ENCODE measurements at places on chromosomes 7 and 10.

DNA sequence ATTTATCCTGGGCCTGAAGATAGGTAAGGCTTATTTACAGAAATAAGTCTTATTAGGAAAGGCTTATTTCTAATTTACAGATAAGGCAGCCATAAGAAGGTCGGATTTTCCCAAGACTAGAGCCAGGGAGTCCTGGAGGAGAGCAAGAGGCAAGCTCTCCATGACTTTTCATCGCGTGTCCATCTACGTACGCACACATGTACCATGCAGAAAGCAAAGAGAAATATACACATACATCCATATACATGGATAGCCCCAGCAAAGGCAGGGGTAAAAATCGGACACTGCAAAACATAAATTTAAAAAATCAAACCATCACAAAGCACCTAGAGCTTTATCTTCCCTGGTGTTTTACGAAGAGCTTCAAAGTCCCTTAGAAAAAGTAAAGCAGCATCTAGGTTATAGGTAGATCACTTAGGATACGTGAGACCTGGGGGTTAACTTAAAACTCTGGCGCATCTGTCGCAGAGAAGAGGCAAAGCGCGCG, 25.8 kb upstream of the ZRANB1 start:
- no peak for DNase-seq

- no peak for DNase-seq
These were observed 101.9 kb downstream of the LRRN3 start for GRCh38 chr7:111192614-111193413.

- DNase-seq: no peak
These were observed 7.2 kb downstream of the ZNF277 start for GRCh38 chr7:112213735-112214134.

- no peak for DNase-seq
These were observed 113.2 kb downstream of the DNAH11 start for GRCh38 chr7:21656081-21656480.

DNA sequence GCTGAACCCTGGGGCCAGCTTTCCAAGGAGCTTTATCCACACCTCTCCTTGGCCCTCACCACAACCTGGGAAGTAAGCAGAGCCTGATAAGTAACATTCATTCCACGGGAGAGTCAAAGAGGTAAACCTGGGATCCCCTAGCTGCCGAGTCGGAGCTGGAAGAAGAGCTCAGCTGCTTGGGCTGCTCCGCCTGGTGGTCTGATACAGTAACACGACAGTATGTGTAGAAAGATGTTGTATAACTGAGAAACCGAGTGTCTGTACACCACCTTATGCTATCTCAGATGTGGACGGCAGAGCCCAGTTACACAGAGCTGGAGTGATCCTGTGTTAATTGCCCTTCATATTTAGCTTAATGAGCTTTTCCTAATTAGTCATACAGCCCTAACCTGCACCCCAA, 151.3 kb upstream of the KMT2E start:
- DNase-seq: no peak

GRCh38 chr7:128192497-128193142, 48.5 kb upstream of the LEP start:
- no peak for DNase-seq

- DNase-seq: no peak
These were observed 3.3 kb upstream of the SEPHS1 start for GRCh38 chr10:13351340-13351915.

DNA sequence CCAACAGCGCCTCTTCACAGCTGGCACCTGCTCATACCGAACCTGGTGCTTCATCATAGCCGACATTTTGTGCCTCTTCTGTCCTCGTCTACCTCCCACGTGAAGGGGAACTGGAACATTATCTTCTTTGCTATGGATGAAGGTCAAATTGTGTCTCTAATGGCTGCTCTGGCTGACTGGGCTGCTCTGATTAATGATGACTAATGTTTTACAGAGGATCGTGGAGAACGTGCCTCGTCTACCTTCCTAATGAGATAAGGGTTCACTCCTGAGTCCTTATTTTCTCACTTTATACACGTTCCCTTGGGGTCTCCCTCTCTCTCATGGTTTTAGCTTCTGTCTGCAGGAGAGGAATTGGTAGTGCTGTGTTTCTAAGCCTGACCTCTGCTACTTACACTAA, 420.3 kb downstream of the PHTF2 start:
- no peak for DNase-seq

DNA sequence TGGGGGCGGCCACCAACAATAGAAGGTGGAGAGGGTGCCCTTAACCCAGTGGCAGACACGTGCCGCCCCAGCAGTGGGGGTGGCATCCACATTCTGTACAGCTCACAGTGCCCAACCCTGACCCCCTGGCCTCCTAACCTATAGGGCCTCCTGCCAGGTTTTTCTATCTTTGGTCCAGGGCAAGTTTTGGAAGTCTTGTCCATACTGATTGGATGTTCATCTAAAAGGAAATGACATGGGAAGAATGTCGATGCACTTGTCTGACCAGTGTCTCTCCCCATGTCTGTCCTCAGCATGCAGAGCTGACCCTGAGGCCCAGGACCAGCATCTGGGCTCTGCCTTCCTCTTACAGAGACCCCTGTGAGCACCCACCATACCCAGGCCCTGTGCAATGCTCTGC, 32.3 kb upstream of the ANTXRL start:
- no peak for DNase-seq

DNA sequence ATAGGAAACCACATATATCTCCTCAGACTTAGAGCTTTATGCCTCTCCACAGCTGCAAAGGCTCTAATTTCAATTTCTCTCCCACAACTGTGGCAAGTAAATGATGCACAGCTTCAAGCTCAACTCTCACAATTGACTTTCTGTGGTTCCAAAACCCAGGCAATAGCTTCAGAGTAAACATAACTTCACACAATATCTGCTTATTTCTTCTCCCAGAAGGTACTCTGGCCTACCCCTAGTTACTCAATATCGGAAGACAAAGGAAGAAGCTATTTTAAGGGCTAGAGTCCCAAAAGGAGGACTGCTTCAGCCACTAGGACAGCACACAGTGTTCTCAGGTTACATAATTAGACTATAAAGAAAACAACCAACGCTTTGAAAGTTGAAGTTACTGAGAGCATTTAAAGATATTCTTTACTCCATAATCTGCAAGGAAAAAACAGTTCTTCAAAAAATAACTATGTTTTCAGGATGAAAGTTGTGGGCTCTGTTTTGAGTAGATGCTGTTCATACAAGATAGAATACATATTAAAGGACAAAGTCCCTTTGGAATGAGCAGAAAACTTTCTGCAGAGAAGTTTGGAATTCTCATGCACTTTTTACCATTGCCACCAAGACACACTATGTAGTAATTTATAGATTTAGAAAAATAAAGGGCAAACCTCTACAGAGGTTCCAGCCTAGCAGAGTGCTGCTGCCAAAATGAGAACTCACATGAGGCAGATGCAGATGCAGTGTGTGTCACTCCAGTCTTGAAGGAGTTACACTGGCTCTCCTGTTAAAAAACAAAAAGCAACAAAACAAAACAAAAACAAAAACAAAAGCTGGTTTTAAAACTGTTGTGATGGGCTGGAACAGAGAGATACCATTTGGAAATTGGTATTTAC, 81.8 kb downstream of the NT5C2 start:
- no peak for DNase-seq

GRCh38 chr7:116777651-116778281, 84.6 kb upstream of the CAPZA2 start:
- DNase-seq: no peak

GRCh38 chr7:40714363-40715052, 579.7 kb downstream of the SUGCT start:
- DNase-seq: no peak

DNA sequence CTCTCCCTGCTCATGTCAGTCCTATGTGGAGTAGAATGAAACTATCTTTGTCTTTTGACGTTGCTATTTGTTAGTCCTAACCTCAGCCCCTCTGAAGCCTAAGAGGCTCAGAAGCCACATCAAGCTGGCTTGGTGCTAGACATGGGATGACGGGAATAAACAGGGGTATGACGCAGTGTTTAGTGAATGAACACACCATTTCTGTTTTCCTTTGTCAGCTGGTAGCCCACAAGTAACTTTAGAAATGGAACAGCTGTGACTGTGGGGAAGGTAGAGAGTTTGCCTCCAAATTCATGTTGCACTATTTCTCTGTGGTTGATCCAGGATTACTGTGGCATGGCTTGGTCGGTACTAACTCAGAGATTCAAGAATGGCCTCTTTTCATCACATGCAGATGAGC, 31.3 kb downstream of the COX15 start:
- no peak for DNase-seq

GRCh38 chr10:22609719-22610465, 104.5 kb downstream of the PIP4K2A start:
- DNase-seq: no peak

DNA sequence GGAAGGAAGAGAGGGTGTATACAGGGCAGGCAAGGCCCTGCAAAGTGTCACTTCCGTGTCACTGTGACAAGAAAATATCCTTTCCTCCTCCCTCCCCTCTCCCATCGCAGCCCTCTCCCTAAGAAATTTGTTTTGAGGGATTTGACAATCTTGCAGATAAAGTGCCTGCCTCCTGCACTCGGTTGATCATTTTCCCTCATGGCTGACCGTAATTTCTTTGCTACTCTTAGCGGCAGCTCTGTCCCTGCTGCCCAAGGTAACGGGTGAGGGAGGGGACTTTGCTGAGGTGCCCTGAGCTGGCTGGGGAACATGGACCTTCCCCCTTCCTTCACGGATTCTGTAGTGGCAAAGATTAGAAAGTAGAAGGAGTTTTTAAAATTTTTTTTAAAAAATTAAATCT, 179.1 kb downstream of the TCF7L2 start:
- DNase-seq: no peak

DNA sequence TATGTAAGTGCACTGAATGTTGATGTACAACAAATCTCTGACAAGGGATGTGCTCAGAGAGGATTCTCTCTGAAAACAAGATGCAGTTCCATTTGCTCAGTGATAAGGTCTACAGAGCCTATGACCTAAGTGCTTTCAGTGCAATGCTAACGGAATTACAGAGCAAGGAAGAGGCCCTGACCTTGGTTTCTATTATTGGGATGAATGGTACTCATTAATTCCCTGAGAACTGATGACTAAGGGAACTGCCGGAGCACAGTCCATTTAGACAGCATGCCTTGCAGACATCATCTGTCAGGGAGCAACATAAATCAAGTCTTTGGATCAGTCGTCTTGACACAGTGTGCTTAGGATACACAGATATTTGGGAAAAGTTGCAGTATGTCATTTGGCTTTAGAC, 340.8 kb downstream of the PHTF2 start:
- DNase-seq: no peak

GRCh38 chr10:4692206-4692605, 133.8 kb upstream of the AKR1E2 start:
- DNase-seq: no peak

DNA sequence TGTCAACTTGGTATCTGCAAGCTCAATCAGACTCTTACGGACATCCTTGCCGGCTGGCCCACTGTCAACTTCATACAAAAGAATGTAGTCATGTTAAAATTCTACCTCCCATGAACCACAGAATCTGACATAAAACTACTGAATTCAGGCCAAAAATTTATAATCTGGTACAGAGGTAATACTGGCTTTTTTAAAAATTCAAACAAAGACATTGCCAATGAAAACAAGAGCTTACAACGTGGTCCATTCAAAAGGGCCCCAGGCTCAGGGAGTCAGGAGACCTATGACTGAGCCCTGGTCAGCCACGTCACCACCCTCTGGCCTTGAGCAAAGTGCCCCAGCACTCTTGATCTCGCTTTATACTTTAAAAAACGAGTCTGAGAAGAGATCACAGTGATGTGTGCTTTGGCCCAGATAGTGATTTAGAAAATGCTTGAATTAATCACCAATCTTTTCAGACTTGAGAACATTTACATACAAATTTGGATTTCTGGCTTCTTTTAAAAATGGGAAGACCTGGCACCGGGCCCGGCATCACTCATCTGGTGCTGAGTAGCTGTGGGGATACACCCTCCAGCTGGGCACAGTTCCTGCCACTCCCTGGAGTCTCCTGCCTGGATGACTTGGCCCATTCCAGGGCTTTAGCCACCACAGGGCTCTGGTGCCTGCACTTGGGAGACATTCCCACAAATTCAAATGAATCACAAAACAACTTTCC, 94.1 kb downstream of the PIP4K2A start:
- no peak for DNase-seq

- DNase-seq: no peak
These were observed 82.2 kb downstream of the SVOPL start for GRCh38 chr7:138618933-138619332.

GRCh38 chr7:133911724-133912123, 215.4 kb upstream of the LRGUK start:
- no peak for DNase-seq

DNA sequence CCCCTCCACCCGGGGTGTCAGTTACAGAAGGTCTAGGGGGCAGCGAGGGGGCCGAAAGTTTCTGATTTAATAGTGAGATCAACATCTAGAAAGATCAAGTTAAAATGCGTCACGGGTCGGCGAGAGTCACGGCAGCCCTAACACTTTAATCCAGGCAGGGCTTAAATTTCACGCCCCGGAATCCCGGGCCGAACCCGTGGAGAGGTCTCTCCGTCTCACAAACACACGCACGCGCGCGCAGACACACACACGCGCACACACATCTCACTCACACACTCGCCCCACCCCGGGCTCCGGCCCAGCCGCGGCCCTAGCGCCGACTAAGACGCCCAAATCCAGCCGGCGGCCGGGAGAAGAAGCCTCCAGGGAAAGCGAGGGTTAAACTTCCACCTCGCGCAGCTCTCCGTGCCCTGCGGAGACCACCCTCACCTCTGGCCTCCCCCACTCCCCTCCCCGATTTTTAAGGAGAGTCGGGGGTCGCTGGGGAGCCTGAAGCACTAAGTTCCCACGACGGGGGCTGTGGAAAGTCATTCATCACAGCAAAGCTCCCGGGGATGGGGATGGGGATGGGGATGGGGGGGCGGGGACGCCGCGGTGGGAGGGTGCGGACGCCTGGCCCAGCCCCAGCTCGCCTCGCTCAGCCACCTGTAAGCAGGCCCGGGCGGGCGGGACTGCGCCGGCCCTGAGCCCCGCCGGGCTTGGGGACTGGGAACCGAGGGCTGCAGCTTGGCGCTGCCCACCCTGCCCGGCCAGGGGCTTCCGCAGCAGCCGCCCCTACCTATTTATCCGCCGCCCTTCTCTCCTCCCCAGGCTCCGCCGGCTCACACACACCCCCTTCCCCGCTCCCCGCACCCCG, 1.6 kb downstream of the PDGFA start:
- no peak for DNase-seq

GRCh38 chr10:89367529-89367928, 10.3 kb upstream of the IFIT1B start:
- DNase-seq: no peak

GRCh38 chr10:131685007-131685406, 215.8 kb upstream of the PPP2R2D start:
- DNase-seq: no peak

DNA sequence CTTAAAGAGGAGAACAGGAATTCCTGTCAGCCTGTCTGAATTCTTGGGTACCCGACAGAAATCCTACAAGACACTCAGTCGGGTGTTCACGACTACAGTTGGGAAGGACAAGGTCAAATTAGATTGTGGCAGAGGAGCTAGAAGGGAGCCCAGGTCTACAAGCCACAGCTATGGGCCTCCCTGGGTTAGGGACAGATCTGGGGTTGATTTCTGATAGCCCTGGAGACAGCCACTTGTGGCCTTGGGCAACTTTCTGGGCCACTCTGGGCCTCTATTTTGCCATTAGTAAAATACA, 39.7 kb upstream of the ANTXRL start:
- DNase-seq: no peak

GRCh38 chr10:110568055-110568735, 700 bp downstream of the SMC3 start:
- DNase-seq: no peak

GRCh38 chr7:16242920-16243319, 178.4 kb downstream of the CRPPA start:
- DNase-seq: no peak
